Sigmoid colon (tissue), 7 donors: ENCODE measurements at places on chromosomes 11 and 22. TPM values are rescaled to one million over a fixed set of nuclear protein-coding genes. Genes with fewer than 3 reads are reported as not detected.
A peak's percentile ranks its signal among the peaks of the same experiment; 100 is the strongest.

The CHRNA10 gene
- 0.68 TPM for total RNA-seq

The UCP3 gene
- total RNA-seq: 0.41 TPM

The UBQLNL gene
- 0.36 TPM for total RNA-seq

The MUC5AC gene
- not detected for total RNA-seq

The PRRG4 gene
- 2.1 TPM for total RNA-seq

The DDX25 gene
- total RNA-seq: 0.16 TPM

The MMP27 gene
- total RNA-seq: not detected

The SYCE3 gene
- not detected for total RNA-seq

The TEAD1 gene
- 200 TPM for total RNA-seq

The TNNI2 gene
- total RNA-seq: not detected

GRCh38 chr22:40405178-40406062 is 35.0 kb downstream of the SGSM3 start:
- H3K27me3 ChIP-seq: no peaks in the 10 kb centered on the region
- H3K4me1 ChIP-seq: no peaks in the 10 kb centered on the region
- H3K27ac ChIP-seq: no peak overlapping the region

- H3K27ac ChIP-seq: no peak overlapping the region
- DNase-seq: no peak
- H3K27me3 ChIP-seq: peaks cover 4% of the 10 kb centered on the region
- H3K36me3 ChIP-seq: no peaks in the 10 kb centered on the region
- H3K4me3 ChIP-seq: no peak overlapping the region
These were observed 154.3 kb upstream of the TBCEL start for GRCh38 chr11:120869516-120870011.

GRCh38 chr11:62817129-62817528 is 11.9 kb upstream of the NXF1 start:
- no peaks in the 10 kb centered on the region for H3K27me3 ChIP-seq
- H3K4me1 ChIP-seq: no peaks in the 10 kb centered on the region
- peaks cover 31% of the 10 kb centered on the region for H3K36me3 ChIP-seq
- no peak overlapping the region for H3K27ac ChIP-seq
- DNase-seq: no peak
- no peak overlapping the region for H3K4me3 ChIP-seq

GRCh38 chr11:100876815-100877520 is 189.9 kb downstream of the ARHGAP42 start:
- H3K4me3 ChIP-seq: no peak overlapping the region
- peaks cover 9% of the 10 kb centered on the region for H3K4me1 ChIP-seq
- H3K27me3 ChIP-seq: no peaks in the 10 kb centered on the region
- no peaks in the 10 kb centered on the region for H3K36me3 ChIP-seq
- no peak overlapping the region for H3K27ac ChIP-seq

GRCh38 chr11:113796663-113797259 is 17.2 kb downstream of the CLDN25 start:
- H3K4me3 ChIP-seq: no peak overlapping the region
- no peak for DNase-seq
- no peaks in the 10 kb centered on the region for H3K4me1 ChIP-seq

DNA sequence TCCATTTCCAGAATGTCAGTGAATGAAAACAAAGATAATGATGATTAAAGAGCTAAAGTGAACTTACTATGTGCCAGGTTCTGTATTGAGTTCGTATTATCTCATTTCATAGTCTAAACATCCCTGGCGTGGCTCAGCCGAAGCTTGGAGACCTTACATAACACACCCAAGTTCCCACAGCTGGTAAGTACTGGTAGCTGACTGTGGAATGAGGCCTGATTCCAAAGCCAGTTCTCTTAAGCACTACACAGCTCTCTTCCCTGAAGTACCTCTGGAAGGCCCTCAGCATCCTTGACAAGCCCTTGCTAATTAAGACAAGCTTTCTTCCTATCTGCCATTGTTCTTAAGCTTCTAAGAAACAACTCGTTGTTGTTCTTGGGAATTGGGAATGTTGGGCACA is 28.6 kb upstream of the NCAM1 start:
- H3K4me3 ChIP-seq: no peak overlapping the region
- H3K36me3 ChIP-seq: no peaks in the 10 kb centered on the region
- H3K27ac ChIP-seq: no peak overlapping the region

GRCh38 chr11:38796281-38796680 is 2198.2 kb upstream of the RAG2 start:
- no peak overlapping the region for H3K4me3 ChIP-seq
- no peak for DNase-seq
- H3K27ac ChIP-seq: no peak overlapping the region
- no peaks in the 10 kb centered on the region for H3K27me3 ChIP-seq

DNA sequence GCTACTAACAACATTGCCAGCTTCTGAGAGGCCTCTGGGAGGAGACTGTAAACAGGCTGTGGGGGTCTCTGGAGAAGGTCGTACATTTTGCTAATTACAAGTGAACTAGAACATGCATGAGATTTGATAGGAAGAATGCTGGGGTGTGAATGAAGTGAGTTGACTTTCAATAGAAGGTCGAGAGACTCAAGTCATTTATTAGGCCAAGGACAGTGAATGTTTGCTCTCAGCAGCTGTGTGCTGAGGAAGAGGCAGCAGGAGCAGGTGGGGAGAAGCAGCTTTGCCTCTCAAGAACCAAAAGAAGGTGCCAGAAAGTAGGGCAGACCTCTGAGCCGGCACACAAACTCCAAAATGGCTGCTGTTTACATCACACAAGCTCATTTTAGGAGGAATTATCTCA is 91.7 kb downstream of the PIWIL4 start:
- H3K4me1 ChIP-seq: no peaks in the 10 kb centered on the region
- H3K36me3 ChIP-seq: no peaks in the 10 kb centered on the region
- H3K27ac ChIP-seq: no peak overlapping the region

DNA sequence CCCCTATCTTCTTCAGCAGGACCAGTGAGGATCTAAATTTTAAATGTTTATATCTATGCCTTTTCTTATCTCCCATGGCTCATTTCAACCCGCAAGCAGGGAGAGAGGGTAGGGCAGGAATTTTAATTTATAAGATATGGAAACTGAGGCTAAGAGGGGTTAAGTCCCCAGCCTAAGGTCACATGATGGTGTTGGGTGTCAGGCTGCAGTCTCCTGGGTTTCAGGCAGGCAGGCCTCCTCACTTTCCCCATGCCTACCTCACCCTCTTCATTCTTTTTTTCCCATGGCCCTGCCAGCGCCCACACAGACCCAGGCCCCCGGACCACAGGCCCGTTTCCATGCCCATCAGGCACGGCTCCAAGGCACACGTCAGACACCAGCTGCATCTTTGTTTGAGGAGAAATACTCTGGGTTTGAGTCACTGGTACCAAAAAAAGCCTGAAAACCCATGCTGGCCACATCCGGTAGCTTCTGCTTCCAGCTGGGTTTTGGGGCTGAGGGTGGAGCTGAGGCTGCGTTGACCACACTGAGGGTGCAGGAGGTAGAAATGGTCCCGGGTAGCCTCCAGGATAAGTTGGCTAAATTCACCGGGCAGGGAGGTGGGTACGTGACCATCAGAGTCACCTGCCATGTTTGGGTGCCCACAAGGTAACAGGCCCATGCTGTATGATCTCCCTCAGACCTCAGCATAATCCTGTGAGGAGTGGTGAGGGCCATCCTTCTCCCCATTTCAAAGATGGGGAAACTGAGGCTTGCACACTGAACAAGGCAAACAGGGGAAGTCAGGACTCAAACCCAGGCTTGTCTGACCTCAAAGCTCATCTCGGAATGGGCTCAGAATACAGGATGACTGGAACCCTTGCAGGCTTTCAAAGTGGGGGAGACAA is 7.5 kb downstream of the CRYBB1 start:
- no peaks in the 10 kb centered on the region for H3K36me3 ChIP-seq
- no peak overlapping the region for H3K27ac ChIP-seq
- no peak for DNase-seq
- H3K27me3 ChIP-seq: peaks cover 21% of the 10 kb centered on the region
- no peak overlapping the region for H3K4me3 ChIP-seq

DNA sequence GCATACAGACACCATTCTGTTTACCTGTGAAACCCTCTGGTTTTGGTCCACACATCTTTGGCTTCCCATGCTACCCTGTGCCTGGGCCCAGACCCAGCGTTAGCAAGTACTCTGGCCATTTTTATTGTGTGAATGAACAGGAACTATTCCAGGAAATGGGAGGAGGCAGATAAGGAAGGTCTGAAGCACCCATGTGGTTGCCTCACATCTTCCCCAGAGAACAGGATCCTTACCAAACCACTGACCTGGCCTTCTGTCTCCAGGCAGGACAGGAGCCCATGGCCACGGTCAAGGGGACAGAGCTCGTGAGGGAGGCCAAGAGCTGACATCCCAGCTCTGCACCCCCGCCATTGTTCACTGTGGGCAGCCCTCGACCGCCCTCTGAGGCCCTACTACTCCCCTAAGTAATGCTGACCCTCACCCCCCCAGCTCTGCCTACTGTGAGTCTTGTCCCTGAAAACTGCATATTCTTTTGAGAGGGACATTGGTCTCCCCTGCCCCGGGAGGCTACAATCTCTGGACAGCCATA is 97.7 kb upstream of the TP53I11 start:
- no peaks in the 10 kb centered on the region for H3K27me3 ChIP-seq
- no peak overlapping the region for H3K4me3 ChIP-seq
- no peaks in the 10 kb centered on the region for H3K36me3 ChIP-seq
- DNase-seq: no peak
- no peak overlapping the region for H3K27ac ChIP-seq

DNA sequence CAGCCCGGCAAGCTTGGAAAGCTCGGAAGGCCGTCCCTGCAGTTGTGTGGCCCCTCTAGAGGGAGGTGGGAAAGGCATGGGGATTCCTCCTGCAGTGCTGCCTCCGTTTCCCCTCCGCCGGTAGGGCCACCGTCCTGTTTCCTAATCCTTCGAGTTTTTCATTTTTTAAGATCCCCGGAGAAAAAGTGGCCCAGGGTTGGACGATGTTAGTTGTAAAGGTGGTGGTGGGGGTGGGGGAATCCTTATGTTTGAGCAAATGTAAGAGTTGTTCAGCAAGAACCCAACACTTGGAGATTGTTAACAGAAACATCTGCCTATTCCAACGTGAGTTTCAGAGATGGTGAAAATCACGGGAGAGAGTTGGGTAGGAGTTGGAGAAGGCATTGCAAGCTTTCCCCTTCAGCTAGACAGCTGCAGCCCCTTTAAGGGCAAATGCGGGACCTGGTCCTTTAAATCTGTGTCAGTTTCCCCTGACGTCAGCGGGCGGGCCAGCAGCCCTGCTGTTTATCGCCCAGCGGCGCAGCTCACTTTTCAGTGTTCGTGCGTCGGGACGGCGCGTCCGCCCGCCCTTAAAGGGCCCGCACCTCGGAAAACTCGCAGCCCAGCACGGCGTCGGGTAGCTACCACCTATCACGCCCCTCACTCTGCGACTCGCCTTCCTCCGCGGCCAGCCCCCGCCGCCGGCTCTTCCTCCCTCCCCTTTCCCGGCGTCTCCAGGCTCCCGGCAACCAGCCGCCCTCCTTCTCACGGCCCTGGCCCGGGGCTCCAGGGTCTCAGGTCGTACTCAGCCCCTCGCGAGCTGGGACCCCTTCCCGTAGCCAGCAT is at the start of gene SIDT2:
SIDT2 (plus strand) TSS at position 534 of the 825 bp plus-strand sequence. CDS start 521 bp downstream, outside the sequence.
- H3K27me3 ChIP-seq: no peaks in the 10 kb centered on the region
- peaks cover 11% of the 10 kb centered on the region for H3K36me3 ChIP-seq
- DNase-seq: peak; percentile 98
- H3K4me1 ChIP-seq: peaks cover 40% of the 10 kb centered on the region
- peak within 1 kb of the TSS; percentile 99 for H3K27ac ChIP-seq
- peak within 1 kb of the TSS; percentile 98 for H3K4me3 ChIP-seq

DNA sequence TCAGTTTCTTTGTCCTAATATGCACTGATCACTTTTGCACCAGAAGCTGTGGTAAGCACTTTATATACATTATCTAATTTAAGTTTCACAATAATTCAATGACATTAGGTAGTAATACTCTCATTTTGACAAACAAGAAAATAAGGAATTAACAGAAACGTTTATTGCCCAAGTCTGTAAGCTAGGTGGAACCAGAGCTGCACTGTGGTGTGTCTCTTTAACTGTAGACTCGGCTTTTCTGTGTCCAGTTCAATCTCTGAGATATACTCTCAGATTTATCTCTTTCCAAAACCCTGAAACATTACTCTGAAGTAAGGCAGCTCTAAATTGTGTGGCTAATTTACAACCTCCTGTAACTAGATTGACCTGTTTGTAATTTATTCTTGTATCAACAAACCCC is 101.1 kb downstream of the MUC15 start:
- no peak overlapping the region for H3K27ac ChIP-seq
- no peaks in the 10 kb centered on the region for H3K4me1 ChIP-seq
- no peaks in the 10 kb centered on the region for H3K36me3 ChIP-seq
- no peak overlapping the region for H3K4me3 ChIP-seq
- DNase-seq: no peak
- H3K27me3 ChIP-seq: no peaks in the 10 kb centered on the region

GRCh38 chr11:78045851-78046485 is 17.7 kb upstream of the THRSP start:
- H3K4me1 ChIP-seq: peaks cover 11% of the 10 kb centered on the region
- DNase-seq: peak; percentile 91
- H3K27me3 ChIP-seq: no peaks in the 10 kb centered on the region

DNA sequence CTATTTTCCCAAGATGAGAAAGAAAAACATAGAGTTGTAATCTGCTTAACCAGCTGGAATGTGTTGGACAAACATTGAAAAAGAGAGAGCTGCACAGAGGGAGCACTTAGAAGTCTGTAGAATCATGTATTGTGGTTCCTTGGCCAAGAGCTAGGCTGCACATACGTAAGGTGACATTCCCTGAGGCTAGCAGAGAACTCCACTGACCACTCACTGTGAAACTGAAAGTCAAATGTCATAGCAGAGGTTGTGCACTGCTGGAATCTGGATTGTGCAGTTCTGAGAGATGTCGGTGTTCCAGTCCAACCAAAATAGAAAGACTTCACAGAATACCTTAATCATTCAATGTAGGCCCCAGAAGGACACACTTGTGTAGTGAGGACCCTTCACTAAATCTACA is 772.8 kb upstream of the RAG2 start:
- H3K4me3 ChIP-seq: no peak overlapping the region
- H3K27ac ChIP-seq: no peak overlapping the region
- DNase-seq: no peak

- no peaks in the 10 kb centered on the region for H3K36me3 ChIP-seq
- H3K27me3 ChIP-seq: peaks cover 5% of the 10 kb centered on the region
- H3K27ac ChIP-seq: no peak overlapping the region
- no peak overlapping the region for H3K4me3 ChIP-seq
- no peak for DNase-seq
- H3K4me1 ChIP-seq: no peaks in the 10 kb centered on the region
These were observed 121.5 kb downstream of the RRAS2 start for GRCh38 chr11:14237444-14237961.

DNA sequence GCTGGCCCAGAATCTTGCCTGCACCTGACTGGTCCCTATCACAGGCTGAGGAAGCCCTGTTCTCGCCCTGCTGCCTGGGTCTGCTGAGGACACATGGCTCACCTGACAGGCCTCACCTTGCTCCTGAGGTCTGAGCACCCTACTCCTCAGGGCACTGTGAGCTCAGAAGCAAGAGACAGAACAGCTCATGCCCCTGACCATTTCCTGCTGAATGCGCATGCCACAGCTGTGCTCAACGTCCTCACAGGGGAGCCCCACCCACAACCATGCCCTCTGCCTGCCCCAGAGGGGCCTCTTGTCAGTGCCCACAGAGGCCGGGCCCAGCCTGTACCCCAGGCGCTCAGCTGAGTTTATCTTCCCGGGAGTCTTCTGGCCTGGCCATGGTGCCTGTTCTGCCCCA is 2.8 kb upstream of the TSPO start:
- H3K36me3 ChIP-seq: no peaks in the 10 kb centered on the region
- H3K27ac ChIP-seq: no peak overlapping the region
- H3K27me3 ChIP-seq: no peaks in the 10 kb centered on the region
- no peaks in the 10 kb centered on the region for H3K4me1 ChIP-seq
- H3K4me3 ChIP-seq: no peak overlapping the region
